Stimulated activated CD8-positive, alpha-beta memory T cell treated with anti-CD3 and anti-CD28 coated beads, Interleukin-12 subunit alpha, Interleukin-12 subunit beta, amount 100 ng/mL, for 1 hour (primary cell): ENCODE measurements at places on chromosomes 7 and 10.
A peak's percentile ranks its signal among the peaks of the same experiment; 100 is the strongest.

DNA sequence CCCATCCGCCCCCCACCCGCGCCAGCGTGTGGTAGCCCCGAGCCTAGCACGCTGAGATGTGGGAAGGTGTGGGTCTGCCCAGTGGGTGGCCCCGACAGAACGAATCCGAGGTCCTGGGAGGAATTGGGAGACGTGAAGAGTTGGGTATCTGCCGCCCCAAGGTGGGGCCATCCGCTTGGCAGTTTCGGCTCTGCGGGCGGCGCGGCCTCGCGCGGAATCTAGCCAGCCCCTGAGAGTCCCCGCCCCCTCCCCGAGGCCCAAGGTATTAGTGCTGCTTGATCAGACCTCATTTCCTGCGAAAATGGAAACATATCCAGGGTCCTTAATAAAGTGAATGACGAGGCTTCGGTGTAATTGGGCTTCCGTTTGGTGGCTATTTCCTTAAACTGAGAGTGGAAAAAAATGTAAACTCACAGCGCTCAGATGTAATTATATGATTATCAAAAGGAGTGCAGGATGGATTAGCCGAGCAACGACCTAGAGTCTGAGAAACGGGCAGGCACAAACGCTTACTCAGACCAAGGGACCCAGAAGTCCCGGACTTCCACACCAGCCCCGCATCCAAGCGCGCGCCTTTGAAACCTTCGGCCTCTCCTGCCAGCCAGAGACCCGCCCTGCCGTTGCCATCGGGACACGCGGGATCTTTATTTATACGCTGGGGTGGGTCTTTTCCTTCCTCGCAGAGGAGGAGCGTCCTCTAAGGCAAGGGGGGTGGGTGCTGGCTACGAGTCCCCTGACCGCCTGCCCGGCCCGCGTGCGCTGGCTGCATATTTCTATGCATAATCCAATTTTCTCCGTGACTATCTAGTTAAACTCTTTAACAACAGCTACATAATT lies 12.8 kb downstream of the LBX1 start:
- no peak for DNase-seq

DNA sequence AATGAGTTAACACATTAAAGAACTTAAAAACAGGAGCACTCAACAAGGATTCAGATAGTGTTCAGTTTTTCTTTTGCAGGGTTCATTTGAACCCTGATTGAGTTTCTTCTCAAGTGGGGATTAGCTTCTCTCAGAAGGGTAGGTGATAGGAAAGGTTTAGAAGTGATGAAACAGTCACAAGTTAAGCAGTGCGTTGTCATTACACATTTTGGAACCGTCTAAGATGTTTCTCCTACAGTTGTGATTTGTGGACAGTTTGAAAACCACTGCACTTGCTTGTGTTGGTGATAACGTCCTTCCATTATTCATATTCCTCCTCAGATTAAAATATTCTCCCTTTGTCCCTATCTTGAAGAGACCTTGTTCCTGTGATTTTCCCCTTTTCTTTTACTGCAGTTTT lies 2.7 kb downstream of the STMP1 start:
- no peak for DNase-seq

DNA sequence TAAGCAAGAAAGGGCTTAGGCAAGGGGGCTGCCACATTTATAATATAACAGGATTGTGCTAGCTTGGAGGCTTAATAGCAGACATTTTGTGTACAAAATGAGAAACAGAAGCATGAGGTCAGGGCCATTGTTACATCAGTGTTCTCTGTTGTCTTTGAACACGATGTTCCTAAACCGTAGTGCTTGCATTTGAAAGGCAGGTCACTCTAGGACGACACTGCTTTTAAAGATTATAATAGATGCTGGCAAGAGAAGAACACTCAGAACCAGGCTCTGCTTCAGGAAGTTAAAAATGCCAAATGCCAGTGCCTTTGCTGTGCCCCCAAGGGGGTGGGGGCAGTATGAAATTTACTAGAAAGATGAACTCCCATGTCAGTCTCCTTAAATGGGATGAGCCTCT lies 91.1 kb downstream of the SORCS3 start:
- no peak for DNase-seq

DNA sequence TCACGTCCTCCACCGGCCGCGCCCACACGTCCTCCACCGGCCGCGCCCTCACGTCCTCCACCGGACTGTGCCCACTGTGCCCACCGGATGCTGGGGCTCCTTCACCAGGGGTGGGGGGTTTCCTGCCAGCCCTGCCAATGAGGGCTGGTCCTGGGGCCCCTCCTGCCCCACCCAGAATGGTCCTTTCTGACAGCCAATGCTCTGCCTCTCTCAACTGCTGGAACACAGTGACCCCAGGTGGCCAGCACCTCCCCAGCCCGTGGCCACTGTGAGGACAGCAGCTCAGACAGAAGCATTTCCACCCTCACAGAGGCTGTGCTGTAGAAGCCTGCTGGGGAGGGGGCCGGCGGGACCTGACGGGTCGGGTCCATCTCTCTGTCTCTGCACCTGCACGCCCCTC lies 90.1 kb upstream of the DNAAF5 start:
- DNase-seq = no peak

DNA sequence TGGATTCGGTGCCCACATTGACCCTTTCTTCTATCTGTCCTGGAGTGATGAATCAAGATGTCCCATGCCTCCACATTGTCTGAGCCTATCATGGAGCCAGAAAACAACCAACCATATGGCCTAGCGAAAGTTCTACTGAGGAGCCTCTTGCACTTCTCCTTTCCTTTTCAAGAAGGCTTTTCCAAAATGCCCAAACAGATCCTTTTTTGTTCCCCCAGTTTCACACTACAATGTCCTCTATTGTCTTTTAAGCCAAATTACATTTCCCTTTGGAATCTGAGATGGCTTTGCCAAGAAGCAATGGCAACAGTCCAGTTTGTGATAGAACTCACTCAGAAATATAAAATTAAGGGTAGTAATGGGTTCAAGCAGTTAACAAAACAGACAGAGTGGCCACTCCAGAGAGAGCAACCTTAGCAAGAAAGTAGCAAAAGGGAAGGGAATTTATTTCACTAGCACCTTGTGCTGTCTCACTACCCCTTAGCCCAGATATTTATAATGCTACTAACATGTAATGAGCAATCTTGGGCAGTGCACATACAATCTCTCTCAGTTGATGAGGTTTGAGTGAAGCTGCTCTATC lies 194.6 kb upstream of the PDE1C start:
- DNase-seq = no peak

DNA sequence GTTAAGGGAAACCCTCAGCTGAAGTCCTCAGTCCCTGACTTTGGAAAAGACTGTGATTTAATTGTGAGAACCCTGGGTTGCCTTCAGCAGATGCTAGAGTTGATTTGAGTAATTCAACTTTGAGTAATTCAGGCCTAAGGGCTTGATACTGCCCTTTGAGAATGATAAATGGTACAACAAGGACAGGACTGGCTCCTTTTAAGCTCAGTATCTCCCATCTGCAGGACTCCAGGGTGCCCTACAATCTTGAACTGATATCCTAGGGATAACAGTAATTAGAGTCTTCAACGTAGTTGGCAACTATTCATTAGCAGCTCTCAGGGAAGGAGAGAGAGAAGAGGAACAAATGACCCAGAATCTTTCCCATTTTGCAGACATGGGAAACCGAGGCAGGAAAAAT lies 186.4 kb downstream of the GATA3 start:
- no peak for DNase-seq

DNA sequence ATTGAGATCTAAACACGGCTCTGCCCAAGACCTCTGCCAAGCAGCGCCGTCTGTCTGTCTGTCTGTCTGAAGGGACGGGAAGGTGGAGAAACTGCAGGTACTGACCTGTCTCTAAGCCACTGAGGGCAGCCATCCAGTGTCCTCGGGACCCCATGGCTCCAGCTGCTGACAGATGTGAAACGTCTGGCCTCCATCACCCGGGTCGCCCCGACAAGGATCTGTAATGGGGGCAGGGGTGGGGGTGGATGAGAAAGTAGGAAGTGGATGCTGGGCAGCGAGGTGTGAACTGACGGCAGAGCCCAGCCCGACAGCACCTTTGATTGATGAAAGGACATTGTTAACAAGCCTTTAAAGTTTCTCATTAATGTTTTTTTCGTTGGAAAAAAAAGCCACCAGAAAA lies 193.1 kb downstream of the EBF3 start:
- DNase-seq = no peak

DNA sequence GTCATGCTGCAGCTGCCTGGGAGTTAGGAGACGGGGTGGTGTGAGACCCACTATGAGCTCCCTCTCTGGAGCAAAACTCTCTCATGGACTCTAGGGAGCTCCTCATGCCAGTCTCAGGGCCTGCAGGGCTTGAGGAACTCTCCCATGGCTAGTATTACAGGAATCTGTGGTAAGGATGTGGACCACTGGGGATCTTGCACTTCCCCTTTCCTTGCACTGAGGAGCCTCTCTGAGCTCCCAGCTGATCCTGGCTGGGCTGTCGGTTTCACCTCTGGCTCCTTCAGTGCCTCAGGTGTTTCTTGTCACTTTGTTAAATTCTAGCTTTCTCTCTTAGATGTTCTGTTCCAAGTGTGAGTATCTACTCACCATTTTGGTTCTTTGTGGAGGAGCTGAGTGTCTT lies 71.6 kb upstream of the IMMP2L start:
- no peak for DNase-seq

GRCh38 chr7:142806022-142806356 lies 35.2 kb downstream of the PRSS2 start:
- DNase-seq = no peak

DNA sequence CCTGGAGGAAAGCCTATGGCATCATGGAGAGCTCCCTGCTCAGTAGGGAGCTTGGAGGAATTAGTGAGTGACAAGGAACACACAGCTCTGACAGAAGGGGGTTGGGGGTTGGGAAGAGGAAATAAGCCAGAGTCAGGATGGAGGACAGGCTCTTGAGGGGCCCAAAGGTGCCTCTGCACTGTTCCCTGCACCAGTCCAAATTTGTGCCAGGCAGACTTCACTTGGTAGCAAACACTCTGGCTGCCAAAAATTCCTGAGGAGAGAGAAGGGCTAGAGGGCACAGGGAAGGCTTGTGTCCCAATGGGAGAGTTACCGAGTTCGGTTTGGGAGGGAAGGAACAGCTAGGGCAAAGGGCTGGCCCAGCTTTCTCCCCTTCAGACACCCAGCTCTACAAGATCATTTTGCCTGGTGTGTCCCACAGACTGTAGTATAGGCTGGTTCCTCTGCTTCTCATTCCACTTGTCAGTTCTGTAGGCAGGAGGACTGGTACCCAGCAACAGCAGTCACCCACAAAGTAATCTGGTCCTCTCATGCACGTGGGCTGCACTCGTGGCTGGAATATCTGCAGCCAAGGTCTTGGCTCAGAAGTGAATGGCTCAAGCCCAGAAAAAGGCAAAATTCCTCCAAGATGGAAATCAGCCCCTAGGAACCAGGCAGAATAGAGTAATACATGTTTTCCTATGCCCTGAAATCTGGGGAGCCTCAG lies 8.0 kb upstream of the KCNIP2 start:
- no peak for DNase-seq

GRCh38 chr10:5482016-5482415 lies 17.4 kb downstream of the CALML5 start:
- no peak for DNase-seq

GRCh38 chr7:37031571-37032257 lies 307.4 kb upstream of the AOAH start:
- DNase-seq = peak; percentile 2

DNA sequence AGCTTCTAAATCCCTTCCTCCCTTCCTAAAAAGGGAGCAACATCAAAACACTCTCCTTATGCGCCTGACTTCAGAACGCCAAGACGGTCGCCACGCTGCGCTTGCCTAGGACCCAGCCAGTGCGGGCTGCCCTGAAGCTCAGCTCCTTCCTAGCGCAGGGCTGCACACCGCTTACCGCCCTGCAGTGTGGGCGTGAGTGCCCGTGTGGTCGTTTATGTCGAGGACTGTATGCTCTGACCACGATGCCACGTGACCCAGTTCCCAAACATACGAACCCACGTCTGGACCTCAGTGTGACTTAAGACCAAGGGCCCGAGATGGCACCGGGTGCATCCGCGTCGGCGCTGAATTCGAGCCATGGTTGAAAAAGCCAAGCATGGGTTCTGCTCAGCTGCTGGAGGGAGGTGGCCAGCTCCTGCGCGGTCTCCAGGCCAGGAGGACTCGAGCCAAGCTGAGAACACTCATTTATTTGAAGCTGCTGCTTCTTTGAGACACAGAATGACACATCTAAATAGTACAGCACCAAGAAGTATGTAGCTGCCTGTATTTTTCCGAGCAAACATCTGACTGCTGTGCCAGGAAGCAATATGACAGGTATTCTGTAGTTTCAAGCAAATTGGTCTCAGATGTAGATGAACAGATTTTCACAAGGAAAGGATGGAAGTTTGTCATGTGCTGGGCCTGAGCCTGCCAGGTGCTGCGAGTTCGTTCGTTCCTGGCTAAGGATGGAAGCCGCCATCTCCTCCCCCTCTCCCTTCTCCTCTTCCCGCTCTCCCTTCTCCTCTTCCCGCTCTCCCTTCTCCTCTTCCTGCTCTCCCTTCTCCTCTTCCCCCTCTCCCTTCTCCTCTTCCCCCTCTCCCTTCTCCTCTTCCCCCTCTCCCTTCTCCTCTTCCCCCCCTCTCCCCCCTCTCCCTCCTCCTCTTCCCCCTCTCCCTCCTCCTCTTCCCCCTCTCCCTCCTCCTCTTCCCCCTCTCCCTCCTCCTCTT lies 184.7 kb downstream of the EBF3 start:
- no peak for DNase-seq

DNA sequence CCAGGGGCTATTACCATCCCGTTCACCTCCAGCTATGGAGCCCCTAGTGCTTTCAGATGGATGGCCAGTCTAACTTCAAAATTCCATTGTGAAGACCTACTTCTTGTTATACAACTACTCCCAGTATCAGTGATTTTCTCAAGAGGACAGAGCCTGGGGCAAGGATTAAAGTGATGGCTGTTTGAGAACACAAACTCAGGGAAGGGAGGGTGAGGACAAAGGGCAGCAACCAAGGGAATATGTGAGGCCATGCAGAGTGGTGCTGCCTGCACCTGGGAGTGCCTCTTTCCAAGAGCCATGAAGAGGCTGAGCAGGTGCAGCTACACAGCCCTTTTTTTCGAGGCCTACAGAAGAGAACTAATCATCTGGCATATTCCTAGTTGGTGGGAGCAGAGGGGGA lies 303.5 kb upstream of the BMPER start:
- DNase-seq = no peak

DNA sequence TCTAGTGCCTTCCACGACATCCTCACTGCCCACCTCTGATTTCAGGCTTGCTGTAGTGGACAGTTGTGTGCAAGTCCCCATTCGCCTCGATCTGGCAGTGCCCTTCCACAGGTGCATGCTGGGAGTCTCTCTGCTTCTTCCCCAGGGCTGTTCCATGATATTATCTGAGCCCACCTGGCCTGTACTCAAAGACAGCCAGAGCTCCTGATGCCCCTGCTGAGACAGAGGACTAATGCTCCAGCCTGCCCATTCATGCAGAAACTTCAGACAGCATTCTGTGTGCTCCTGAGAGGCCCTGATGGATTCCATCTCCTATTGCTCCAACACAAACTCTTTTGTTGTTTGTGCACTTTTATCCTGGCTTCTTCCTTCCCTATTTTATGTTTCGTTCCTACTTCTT lies 164.8 kb upstream of the PRSS58 start:
- no peak for DNase-seq

DNA sequence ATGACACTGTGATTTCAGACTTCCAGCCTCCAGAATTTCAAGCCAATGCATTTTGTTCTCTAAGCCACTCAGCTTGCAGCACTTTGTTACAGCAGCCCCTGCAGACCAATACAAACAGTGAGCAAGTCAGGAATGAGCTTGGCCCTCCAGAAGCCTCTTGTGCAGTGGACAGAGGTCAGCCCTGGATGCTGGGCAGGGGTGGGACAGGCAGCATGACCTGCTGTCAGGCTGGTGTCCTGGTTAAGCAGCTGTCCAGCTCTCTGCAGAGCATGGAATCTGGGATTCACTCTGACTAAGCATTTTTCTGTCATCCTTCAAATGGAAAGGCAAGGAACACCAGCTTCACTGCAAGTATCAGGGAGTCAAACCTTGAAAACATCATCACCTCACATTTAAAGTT lies 85.5 kb upstream of the GDF10 start:
- DNase-seq = no peak
